ENCODE measurements at places on chromosomes 5 and 9. TPM values are rescaled to one million over a fixed set of nuclear protein-coding genes. Genes with fewer than 3 reads are reported as not detected.
A peak's percentile ranks its signal among the peaks of the same experiment; 100 is the strongest.

GRCh38 chr5:127513408-127513970 lies 4.0 kb upstream of the PRRC1 start:
- peaks cover 4% of the 10 kb centered on the region for H3K4me1 ChIP-seq
- H3K4me3 ChIP-seq = no peak overlapping the region
- DNase-seq = no peak
- H3K27me3 ChIP-seq = no peaks in the 10 kb centered on the region

- no peak for DNase-seq
- H3K4me3 ChIP-seq = peak overlapping the region; percentile 91
- H3K36me3 ChIP-seq = no peaks in the 10 kb centered on the region
- peaks cover 19% of the 10 kb centered on the region for H3K4me1 ChIP-seq
- H3K27me3 ChIP-seq = no peaks in the 10 kb centered on the region
- peak overlapping the region; percentile 80 for H3K27ac ChIP-seq
Measured at GRCh38 chr5:159262472-159262858, 625 bp upstream of the UBLCP1 start.

- H3K4me1 ChIP-seq = no peaks in the 10 kb centered on the region
- no peak overlapping the region for H3K27ac ChIP-seq
- H3K36me3 ChIP-seq = no peaks in the 10 kb centered on the region
- no peak for DNase-seq
- no peaks in the 10 kb centered on the region for H3K27me3 ChIP-seq
Measured at GRCh38 chr5:81192373-81192750, 40.8 kb upstream of the CKMT2 start.

DNA sequence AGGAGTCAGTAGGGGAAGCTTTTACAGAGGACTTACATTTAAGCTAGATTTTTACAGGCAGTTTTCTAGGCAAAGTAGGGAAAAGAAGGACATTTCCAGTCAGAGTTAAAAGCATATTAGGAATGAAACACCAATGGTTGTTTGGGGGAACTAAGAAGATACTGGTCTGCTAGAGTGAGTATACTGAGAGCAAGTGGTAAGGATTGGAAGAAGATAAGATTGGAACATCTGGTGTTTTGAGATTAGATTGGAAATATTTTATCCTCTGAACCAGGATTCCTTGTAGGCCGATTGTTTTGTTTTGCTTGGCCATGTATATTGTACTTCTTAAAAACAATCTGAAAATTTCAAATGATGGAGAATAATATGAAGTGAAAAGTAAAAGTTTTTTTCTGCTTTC lies 7.7 kb downstream of the FBXO38 start:
- peaks cover 36% of the 10 kb centered on the region for H3K36me3 ChIP-seq
- H3K4me1 ChIP-seq = peaks cover 16% of the 10 kb centered on the region
- DNase-seq = no peak
- H3K27me3 ChIP-seq = no peaks in the 10 kb centered on the region

PRDM9 gene
- not detected for total RNA-seq

PTGDS gene
- total RNA-seq = 1.7 TPM
